NCI-H146 (cell line): ENCODE measurements at places on chromosomes 1 and 21.

- DNase-seq, result peak; percentile 27
Measured at GRCh38 chr21:34022627-34023335, 50.6 kb upstream of the MRPS6 start.

- no peak for DNase-seq
Measured at GRCh38 chr1:244302876-244303609, 148.7 kb downstream of the ADSS2 start.

- peak; percentile 0 for DNase-seq
Measured at GRCh38 chr1:33111965-33112364, 31.0 kb downstream of the AZIN2 start.

GRCh38 chr1:182304627-182305026 lies 87.0 kb downstream of the GLUL start:
- DNase-seq, result no peak

GRCh38 chr1:218837051-218837450 lies 336.6 kb upstream of the LYPLAL1 start:
- no peak for DNase-seq

DNA sequence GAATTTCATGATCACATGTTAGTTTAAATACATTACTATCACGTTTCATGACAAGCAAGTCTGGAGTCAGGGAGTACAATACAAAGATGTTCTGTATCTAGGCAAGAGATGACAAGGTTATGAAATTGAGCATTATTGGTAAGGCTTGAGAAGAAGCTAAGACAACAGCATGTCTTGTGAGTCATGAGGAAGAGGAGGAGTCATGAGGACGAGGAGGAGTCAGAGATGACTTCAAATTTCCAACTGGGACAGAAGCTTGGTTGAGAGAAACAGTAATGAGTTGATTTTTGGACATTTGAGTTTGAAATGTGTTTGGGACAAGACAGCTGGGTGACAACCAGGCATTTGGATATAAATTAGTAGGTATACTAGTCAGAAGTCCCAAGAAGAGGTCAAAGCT lies 4.3 kb upstream of the UBE2U start:
- DNase-seq, result no peak

DNA sequence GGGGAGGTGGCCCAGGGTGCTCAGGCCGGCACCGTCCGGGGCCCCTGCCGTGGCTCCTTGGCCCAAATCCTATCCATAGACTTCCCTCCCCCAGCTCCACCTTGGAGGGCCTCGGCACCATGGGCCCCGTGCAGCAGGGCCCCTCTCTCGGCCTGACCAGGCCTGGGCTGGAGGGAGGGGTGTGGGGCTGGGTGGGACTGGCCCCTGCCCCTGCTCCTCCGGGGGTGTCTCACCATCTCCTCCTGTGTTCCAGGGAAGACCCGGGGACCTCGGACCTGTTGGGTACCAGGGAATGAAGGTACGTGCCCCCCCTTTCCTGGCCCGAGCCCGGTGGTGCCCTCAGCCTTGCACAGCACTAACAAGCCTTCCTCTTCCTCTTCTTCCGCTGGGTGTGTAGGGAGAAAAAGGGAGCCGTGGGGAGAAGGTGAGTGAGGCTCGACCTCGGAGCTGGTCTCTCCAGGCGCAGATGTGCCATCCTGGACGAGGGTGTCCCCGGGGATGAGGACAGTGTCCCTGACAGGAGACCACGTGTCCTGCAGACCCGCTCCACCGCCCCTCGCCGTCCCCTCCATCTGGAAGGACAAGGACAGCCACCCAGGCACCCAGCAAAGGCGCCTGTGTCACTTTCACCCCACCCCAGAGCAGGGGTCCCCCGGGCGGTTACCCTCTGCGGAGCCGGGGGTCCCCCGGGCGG lies 7.9 kb downstream of the COL6A1 start:
- no peak for DNase-seq

GRCh38 chr1:67304023-67304422 lies 3.6 kb upstream of the IL12RB2 start:
- no peak for DNase-seq

- DNase-seq, result no peak
Measured at GRCh38 chr1:25209516-25209915, 22.8 kb downstream of the SYF2 start.

DNA sequence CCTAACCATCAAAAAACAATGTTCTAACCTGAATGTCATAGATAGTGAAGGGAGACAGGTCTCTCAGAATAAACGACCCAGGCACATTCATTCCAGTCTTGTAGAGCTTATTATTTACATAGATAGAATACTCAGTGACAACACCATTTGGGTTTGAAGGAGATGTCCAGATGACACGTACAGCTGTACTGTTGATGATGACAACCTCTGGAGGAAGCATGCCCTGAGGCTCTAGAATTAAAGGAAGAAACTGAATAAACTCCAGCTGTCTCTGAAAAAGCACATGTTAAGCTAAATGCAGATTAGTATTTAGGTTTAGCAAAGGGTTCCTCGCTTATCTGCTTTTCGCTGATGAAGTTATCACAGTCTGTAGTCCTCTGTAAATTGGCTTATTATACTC lies 277.2 kb downstream of the KCTD3 start:
- DNase-seq, result no peak

GRCh38 chr1:12475947-12476346 lies 142.1 kb downstream of the DHRS3 start:
- no peak for DNase-seq

GRCh38 chr1:200525090-200525987 lies 95.2 kb downstream of the KIF14 start:
- no peak for DNase-seq

- peak; percentile 94 for DNase-seq
Measured at GRCh38 chr1:68173283-68173935, 58.9 kb downstream of the WLS start.

- DNase-seq, result no peak
Measured at GRCh38 chr1:93680076-93680419, 1.6 kb downstream of the BCAR3 start.

- DNase-seq, result no peak
Measured at GRCh38 chr1:222970711-222971110, 155.9 kb downstream of the DISP1 start.

- no peak for DNase-seq
Measured at GRCh38 chr1:241482761-241483250, 36.7 kb downstream of the FH start.

- no peak for DNase-seq
Measured at GRCh38 chr1:103333141-103333540, 192.4 kb upstream of the RNPC3 start.

DNA sequence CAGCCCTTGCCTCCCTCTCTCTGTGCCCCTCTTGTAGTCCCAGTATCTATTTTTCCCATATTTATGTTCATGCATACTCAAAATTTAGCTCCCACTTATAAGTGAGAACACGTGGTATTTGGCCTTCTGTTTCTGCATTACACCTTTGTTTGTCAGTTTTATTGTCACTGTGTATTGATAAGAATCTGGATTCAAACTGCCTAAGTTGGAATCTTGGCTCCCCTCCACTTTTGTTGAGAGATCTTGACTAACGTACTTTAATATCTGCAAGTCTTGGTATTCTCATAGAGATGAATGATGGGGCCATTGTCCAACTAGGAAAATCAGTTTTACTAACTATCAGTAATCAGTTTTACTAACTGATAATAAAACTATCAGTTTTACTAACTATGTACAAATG lies 87.8 kb upstream of the PRMT6 start:
- no peak for DNase-seq

DNA sequence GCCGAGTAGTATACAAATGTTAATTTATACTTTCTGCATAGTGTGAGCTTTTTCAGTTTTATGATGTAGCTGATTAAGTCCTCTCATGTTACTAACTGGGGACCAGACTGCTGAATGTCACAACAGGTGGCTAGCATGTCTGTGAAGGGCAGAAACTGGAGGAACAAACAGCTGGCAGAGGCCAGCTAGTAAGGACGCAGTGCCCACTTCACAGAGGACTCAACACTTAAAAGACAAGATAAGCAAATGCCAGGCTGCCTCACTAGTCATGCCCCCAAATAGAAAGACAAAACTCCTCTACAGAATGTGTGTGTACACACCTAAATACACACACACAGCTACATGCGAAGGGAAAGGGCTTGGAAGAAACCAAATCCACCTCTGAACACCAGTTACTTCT lies 73.8 kb upstream of the ZNF678 start:
- DNase-seq, result peak; percentile 23

GRCh38 chr1:100445565-100445964 lies 92.4 kb upstream of the GPR88 start:
- peak; percentile 4 for DNase-seq

DNA sequence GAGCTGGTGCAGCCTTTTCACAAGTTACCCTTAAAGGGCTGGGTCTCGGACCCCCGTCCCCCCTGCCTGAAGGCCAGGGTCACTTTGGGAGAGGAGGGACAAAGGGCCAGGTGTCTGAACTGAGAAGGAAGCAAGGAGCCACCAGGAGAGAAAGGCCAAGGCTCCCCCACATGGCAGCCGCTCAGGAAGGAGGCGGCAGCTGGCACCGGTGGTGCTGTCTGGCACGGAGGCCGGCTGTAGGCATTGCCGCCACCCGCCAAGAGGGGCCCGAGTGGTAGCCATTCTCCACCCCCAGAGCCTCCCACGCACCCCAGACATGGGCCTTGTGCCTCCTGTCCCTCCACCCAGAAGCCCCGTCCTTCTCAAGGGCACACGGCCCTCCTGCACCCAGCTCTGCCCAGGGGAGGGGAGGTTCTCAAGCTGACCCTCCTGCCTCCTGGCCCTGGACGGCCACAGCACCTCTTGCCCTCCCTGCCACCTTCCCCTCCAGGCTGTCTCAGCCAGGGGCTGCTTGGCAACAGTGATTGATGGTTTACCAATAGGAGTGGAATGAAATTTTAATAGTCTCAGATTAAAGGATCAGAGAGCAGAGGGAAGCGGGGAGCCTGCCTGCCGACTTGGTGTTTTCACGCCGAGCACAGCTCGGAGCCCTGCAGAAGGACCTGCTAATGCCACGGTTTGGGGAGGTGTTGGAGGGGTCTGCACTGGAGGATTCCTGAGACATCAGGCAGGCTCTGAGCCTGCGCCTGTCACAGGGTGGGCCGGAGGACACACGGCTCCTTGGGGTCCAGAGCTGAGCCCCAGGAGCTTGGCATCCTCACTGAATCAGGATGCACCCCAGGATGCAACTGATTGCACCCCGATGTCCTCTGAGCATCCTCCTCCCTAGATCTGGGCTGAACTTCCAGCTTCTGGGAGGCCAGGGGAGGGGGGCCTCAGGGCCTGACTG lies 211.9 kb upstream of the VAMP3 start:
- DNase-seq, result no peak

- no peak for DNase-seq
Measured at GRCh38 chr1:101826416-101826815, 170.3 kb downstream of the OLFM3 start.

- DNase-seq, result peak; percentile 18
Measured at GRCh38 chr1:228276174-228276831, 68.5 kb downstream of the OBSCN start.

GRCh38 chr21:32772281-32773047 lies 909 bp upstream of the PAXBP1 start:
- DNase-seq, result peak; percentile 25

- no peak for DNase-seq
Measured at GRCh38 chr1:202890392-202890791, 1.4 kb upstream of the RABIF start.

- DNase-seq, result peak; percentile 85
Measured at GRCh38 chr1:202105571-202106339, 17.0 kb upstream of the GPR37L1 start.

GRCh38 chr1:165207853-165208515 lies 148.5 kb downstream of the LMX1A start:
- no peak for DNase-seq

- DNase-seq, result no peak
Measured at GRCh38 chr1:91526496-91526895, 25.8 kb downstream of the CDC7 start.

DNA sequence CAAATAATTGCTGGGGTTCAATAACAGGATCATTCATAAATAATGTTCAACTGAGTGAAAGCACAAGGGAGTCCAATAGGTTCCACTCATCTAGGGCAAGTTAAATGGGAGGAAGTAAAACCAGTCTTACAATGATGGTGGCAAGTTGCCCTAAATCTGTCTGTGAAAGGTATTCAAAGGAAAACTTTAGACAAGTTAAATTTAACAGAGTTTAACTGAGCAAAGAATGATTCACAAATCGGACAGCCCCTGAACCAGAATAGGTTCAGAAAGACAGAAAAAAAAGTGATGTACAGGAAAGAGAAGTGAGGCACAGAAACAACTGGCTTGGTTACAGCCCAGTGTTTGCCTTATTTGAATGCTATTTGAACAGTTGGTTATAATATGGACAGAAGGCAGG lies 183.5 kb upstream of the ADGRL4 start:
- DNase-seq, result no peak

- no peak for DNase-seq
Measured at GRCh38 chr1:94022471-94023189, 98.3 kb downstream of the ABCA4 start.

DNA sequence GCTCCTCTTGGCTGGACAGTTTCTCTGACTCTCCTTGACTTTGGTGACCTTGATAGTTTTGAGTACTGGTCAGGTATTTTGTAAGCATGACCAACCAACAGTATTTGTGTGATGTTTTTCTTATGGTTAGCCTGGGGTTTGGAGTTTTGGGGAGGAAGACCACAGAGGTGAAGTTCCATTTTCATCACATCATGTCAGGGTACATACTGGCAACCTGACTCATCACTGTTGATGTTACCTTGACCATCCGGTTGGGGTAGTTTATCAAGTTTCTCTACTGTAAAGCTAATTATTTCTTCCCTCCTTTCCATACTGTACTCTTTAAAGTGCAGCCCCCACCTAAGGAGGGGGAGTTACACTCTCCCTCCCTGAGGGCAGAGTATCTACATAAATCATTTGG lies 13.4 kb downstream of the OSCP1 start:
- DNase-seq, result no peak
